Left lung (tissue), 14 donors: ENCODE measurements at places on chromosomes 16 and 17. TPM values are rescaled to one million over a fixed set of nuclear protein-coding genes. Genes with fewer than 3 reads are reported as not detected.

KRT31 gene
- polyA plus RNA-seq, result not detected

TBC1D3L gene
- polyA plus RNA-seq, result 23.6 TPM

SOX8 gene
- 2.5 TPM for polyA plus RNA-seq

CHP2 gene
- polyA plus RNA-seq, result 0.20 TPM

ZNF287 gene
- 10.0 TPM for polyA plus RNA-seq

TBC1D28 gene
- not detected for polyA plus RNA-seq

SLX4 gene
- 7.8 TPM for polyA plus RNA-seq

ICAM2 gene
- polyA plus RNA-seq, result 48.8 TPM

TBC1D10B gene
- 29.5 TPM for polyA plus RNA-seq

KLHL10 gene
- 0.24 TPM for polyA plus RNA-seq

ZNF689 gene
- polyA plus RNA-seq, result 7.3 TPM

DCAF7 gene
- 99.5 TPM for polyA plus RNA-seq

NXPH3 gene
- 1.4 TPM for polyA plus RNA-seq

HIGD1B gene
- polyA plus RNA-seq, result 19.0 TPM

MILR1 gene
- 3.7 TPM for polyA plus RNA-seq

NPIPA5 gene
- 60.3 TPM for polyA plus RNA-seq

C17orf113 gene
- 5.2 TPM for polyA plus RNA-seq

KRTAP4-1 gene
- polyA plus RNA-seq, result not detected

IRX3 gene
- polyA plus RNA-seq, result 76.2 TPM

NECAB2 gene
- polyA plus RNA-seq, result 0.77 TPM

P3H4 gene
- 47.1 TPM for polyA plus RNA-seq

DOC2A gene
- polyA plus RNA-seq, result 5.1 TPM
